ENCODE measurements at places on chromosomes 13 and 19.

- DNase-seq = no peak
These were observed 122.8 kb upstream of the SOX1 start for GRCh38 chr13:111944171-111944583.

DNA sequence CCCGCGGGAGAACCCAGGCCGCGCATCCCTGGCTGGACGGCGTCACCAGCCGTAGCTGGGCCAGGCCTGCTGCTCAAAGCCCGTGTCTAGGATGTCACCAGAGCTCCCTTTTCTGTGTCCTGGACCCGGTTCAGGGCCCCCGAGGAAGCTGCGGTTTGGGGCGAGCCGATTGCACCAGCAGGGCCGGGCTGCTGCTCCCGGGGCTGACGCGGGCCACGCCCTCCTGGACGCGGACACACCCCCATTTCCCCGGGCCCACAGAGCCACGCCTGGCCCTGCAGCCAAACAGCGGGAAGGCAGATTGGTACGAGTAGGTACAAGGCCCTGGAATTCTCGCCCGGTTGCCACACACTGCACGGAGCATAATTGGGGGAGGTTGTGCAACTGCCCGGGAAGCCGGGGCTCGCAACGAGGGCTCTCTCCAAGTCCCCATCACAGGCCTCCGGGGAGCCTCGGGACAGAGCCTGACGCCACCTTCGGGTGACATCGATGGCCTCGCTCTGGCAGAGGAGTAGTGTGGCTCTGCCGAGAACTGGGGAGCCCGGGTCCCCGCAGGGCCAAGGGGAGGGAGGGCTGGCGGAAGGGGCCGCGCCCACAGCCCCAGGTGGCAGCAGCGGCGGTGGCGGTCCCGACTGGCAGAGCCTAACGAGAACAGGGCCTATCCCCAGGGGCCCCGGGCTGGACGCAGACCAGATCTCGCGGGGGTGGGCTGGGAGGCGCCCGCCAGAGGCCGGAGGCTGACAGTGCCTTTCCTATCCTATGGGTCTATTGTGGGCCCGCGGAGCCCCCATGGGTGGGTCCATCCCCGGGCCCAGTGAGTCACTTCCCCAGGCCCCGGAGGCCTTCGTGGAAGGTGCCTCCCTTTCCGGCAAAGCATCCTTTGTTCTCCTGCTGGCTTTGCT lies 23.5 kb downstream of the KCTD15 start:
- DNase-seq = peak; percentile 74

DNA sequence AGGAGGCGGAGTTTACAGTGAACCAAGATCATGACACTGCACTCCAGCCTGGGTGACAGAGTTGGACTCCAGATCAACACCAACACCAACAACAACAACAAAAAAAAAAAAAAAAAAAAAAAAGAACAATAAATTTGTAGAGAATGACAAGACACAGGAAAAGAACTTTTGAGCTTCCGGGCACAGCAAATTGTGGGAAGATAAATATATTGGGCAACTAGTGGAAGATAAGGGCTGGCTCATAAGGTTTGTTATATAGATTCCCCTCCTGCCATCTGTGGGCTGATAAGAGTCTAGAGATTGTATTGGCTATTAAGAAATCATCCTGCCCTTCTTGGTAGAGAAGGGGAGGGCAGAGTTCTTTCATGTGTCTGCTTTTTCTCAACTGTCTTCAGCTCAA lies 33.1 kb upstream of the CYP2S1 start:
- DNase-seq = no peak

DNA sequence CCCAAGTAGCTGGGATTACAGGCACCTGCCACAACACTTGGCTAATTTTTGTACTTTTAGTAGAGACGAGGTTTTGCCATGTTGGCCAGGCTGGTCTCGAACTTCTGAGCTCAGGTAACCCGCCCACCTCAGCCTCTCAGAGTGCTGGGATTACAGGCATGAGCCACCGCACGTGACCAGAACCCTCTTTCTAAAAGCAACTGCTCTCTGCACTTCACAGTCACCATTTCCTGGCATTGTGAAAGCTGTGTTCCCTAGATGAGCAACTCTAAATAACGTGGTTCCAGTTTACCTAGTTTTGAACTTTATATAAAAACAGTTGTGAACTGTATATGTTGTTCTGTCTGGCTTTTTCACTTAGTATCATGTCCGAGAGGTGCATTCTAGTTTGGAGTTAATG lies 152.9 kb downstream of the SIPA1L3 start:
- no peak for DNase-seq

- DNase-seq = peak; percentile 44
These were observed 18.7 kb downstream of the CACNG7 start for GRCh38 chr19:53927739-53928138.

- DNase-seq = no peak
These were observed 24.0 kb downstream of the MAN2B1 start for GRCh38 chr19:12642506-12642905.

DNA sequence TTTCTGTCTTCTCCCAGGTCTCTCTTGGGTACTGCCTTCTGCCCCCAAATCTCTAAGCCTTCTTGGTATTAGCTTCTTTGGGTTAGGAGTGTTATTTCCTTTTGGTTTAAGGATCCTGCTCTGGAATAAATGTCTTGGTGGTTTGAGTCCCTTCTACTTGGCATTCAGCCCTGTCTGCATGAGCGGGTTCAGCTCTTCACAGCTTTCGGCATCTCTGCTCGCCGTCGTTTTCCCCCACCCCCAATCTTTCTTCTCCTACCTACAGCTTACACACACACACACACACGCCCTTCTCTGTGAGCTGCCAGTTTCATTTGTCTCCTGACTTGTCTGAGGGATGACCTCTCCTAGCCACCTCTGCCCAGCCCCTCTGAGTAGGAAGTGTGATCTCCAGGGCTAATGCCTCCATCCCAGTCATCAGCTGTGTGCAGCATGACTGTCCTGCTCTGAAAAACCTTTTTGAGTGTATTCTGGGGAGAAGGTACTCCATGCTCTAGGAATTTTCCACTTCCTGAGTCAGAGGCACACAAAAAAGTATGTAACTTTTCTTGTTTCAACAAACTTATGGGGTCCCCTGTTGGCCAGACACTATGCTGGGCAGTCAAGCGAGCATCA lies 4.7 kb downstream of the CNOT3 start:
- no peak for DNase-seq

DNA sequence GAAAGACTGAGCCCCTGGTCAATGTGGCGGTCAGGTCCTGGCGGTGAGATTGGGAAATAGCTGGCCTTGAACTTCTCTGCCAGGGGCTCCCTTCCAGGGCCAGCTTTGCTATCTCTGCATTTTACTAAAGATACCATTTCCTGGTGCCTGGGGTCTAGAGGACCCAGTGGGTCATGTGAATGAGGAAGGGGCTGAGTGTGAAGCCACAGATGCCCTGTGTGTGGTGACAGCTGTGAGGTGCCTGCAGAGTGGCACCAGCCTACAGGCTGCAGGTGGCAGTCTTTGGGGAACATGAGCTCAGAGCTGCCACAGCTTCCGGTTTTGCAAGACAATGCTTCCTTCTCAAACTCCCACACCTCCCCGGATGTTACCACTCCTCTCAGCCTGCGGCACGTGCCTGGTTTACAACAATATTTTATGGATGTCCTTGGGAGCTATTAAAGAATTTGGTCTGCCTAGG lies 5.2 kb upstream of the MLNR start:
- no peak for DNase-seq

DNA sequence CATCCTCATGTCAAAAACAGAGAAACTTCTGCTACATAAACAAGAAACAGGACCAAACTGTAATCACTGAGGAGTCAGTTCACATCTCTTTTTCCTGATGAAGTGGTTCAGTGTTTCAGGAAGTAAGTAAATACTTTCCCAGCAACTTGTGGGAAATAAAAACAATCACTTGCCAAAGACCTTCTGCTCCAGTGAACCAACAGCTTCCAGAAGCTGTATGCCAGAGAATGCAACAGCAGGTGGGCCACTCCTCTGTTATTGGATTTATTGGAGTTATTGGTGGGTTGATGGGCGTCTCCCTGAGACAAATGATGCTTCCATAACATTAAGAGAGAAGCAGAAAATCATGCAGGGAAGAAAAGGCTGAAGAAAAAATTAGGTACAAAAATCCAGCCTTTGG lies 9.9 kb downstream of the SLC6A16 start:
- no peak for DNase-seq

DNA sequence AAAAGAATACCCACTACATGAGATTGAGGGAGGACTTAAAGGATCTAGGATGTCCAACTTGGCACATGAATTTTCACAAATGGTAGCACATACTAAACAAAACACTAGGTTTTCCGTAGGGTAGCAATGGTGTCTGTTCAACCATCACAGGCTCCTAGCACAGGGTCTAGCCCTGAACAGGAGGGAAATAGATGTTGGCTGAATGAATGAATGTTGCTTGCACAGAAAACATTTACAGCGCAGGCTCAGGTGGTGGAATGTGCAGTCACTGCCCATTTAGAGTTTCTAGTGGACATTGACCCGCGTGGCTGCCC lies 1.9 kb upstream of the MYCBP2 start:
- no peak for DNase-seq

- no peak for DNase-seq
These were observed 471.5 kb downstream of the SLITRK5 start for GRCh38 chr13:88142653-88143052.

All from fibroblast of upper back skin (primary cell).